ENCODE measurements at places on chromosomes 7 and 10.
A peak's percentile ranks its signal among the peaks of the same experiment; 100 is the strongest.

GRCh38 chr10:73997461-73997786 lies 492 bp upstream of the VCL start:
- DNase-seq, result no peak

DNA sequence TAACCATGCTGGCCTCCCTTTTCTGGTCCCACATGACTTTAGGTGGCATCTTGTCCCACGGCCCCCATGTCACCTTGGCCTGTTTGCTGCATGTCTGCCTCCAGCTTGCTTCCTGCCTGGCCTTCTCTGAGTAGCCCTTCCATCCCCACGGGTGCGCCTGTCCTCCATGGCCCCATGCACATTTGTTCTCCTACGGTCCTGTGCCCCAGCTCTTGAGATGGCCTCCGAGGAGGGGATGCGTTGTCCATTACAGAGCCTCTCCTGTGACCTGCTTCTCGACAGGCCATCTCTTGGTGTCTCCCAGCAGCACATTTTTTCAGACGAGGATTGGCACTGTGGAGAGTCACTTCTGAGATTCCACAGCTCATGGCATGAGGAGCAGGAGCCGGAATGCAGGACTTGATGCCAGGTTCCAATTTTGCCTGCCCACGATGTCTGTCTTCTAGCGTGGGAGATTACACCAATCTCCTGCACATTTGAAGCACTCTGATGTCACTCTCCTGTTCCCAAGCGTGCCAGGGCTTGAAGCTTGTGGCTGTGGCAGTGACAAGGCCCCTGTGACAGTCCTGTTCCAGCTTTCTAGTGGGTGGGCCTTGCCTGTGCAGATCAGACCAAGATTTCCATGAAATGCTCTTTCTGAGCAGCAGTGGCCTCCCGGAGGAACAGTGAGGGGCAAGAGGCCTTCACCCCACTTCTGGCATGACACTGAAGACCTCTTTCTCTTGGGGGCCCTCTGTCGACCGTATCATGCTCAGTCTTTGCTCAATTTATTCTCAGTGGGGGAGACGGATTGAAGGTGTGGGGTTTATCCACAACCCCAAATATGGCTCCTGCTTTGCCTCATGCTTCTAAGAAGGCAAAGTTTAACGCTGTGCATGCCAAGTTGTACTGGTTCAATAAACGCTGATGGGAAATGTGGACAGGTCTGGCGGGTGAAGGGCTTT lies 13.4 kb downstream of the WDFY4 start:
- no peak for DNase-seq

DNA sequence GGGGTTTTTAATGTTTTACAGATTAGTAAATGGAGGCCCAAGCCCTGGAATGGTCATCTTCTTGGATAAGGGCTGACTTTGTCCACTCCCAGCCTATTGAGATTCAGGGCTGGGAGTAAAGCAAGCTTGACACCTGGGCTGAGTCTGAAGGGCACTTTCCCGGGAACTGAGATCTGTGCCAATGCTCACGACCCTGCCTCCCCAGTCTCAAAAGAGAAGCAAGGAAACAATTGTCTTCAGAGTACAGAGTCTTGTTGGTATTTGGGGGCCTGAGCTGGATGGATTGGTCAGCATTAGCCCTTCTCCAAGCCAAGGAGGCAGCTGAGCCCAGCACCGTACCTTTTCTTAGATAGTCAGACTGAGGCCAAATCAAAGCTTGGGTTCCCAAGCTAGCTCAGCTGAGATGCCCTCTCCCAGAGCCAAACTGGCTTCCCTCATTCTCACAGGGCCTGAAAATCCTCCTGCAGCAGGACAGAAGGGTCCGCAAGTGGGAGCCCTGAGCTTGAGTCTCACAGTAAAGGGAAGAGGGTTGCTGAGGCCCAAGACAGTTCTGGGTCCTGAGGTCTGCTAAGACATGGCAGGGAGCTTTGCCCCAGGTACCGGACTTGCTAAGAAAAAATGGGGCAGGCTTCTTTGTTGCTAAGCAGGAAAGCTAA lies 3.7 kb downstream of the DDIT4 start:
- no peak for DNase-seq

- DNase-seq, result no peak
These were observed 312.7 kb upstream of the IGFBP3 start for GRCh38 chr7:46233585-46234329.

DNA sequence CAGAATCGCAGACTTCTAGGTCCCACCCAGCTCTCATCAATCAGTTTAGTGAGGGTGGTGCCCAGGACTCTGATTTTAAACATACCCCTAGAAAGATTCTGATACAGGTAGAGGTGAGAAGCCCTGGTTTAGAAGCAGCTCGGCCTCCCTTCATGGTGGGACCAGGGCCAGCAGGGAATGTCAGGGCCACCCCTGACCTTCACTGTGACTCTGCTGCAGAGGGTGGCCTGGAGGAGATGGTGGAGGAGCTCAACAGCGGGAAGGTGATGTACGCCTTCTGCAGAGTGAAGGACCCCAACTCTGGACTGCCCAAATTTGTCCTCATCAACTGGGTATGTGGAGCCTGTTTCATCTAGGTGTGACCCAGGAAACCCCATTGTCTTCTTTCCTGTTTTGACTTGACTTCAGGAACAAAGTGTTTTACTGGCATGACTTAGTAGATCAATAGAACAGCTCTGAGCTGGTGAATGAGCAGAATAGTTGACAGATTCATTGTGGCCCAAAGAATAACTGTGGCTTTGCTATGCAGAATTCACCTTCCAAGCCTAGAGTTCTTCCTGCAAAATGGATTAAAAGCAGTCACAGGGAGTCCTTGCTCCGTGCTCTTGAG lies 7.2 kb downstream of the DBNL start:
- DNase-seq, result peak; percentile 2

GRCh38 chr10:70121281-70121949 lies 11.2 kb downstream of the AIFM2 start:
- no peak for DNase-seq

DNA sequence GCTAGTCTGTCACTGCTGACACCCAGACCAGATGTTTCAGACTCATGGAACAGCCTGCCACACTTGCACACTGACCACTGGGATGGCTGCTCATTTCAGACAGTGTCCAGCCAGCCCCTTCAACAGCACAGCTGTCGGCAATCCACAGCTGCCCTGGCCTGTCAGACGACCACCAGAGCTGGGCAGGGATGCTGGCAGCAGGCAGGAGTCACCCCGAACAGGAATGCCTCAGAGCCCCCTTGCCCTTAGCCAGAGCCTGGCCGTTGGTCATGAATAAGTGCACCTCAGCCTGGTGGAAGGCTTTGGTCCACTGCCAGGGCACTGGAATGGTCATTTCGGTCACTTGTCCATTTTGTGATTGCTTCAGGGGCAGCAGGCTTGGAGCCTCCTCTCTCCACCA lies 149.6 kb upstream of the TCERG1L start:
- DNase-seq, result no peak

DNA sequence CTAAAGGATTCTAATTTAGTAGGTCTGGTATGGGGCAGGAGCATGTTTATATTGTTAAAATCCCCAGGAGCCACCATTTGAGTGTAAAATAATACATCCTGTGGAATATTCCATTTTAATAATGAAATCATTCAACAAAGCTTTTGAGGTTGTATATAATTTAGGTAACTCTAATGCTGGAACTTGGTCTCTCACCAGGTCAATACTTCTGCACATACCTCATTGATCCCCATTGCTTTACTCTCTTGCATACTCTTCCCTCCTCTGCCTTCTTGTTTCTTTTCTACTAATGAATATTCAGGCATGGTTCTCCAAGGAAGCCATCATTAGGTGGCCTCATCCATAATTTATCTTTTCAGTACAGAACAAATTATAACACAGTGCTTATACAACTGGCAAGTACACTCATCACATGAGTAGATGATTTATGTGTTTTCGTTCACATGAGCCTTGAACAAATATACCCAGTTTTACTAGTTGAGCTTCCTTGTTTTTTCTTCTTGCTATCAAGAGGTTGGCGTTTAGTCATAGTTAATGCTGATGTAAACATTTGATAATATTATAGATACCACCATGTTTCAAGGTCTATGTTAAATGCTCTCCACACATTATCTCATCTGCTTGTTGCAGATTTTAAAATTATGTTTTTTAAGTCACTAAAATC lies 7.2 kb downstream of the PALS2 start:
- no peak for DNase-seq

DNA sequence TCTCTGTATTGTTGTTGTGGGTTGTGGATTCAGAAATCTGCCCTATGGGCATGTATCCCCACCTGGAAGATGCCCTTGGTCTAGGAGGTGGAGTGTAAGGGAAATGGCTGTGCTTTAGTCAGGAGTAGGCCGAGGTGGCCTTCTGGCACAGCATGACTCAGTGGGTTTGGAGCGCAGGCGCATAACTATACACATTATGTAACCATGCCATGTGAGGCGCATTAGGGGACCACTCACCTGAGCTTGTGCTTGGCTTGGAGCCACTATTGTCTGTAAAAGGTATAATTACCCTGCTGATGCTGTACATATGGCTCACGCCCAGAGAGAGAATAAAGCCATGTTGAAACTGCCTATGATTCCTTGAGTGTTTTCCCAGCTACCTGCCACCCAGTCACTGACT lies 20.6 kb upstream of the ADAMTS14 start:
- peak; percentile 44 for DNase-seq

DNA sequence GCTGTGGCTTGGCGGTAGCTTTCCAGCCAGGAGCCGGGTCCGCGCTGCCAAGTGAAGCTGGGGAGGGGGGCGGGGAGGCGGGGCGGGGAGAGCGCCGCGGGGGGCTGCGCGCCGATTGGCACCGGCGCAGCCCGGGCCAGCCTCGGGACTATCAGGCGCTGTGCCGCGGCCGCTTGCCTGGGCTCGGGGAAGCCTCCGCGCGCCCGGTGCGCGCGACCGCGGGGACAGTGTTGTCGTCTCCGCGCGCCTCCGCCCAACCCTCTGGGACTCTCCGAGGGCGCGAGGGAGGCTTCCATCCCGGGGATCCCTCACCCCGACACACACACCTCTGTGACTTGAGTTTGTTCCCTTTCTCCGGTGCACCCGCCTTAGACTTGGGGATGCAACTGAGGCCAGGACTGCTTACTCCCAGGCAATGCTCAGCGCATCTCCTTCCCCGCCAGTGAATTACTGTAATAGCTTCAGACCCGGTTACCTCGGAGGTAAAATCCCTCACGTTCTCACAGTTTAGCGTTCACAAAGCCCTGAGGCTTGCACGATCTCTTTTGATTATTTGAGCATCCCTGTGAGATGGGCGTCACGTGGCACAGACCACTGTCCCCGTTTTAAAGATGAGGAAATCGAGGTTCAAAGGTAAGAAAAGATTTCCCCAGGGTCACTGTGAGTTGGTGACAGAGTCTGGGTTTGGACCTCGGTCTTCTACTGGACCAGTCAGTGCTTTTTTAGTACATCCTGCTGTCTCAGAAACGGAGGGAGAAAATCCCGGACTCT lies at the start of gene NKX1-2:
Gene NKX1-2, minus strand, starts transcription at position 24 of the 771 bp plus-strand sequence. CDS start 92 bp downstream, outside the sequence.
- peak; percentile 49 for DNase-seq

- no peak for DNase-seq
These were observed 234.0 kb downstream of the SNX10 start for GRCh38 chr7:26525398-26526264.

GRCh38 chr10:114245121-114245791 lies 6.2 kb downstream of the VWA2 start:
- DNase-seq, result no peak

DNA sequence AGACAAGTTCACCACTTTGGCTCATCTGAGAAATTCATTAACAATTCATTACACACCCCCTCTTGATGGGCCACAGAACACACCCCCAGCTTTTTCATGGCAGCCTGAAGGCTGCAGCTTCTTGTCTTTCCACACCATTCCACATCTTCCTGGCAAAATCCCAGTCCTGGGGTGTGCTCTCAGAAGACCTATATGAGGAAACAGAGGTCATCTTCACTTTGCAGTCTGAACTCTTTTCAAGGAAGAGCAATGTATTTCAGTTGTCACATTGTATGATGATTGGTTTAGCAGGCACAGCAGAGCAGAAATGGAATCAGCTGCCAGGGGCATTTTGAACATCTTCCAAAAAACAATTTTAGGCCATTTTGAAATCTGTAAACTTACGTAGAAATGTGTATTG lies 7.8 kb upstream of the LRRC27 start:
- DNase-seq, result no peak

DNA sequence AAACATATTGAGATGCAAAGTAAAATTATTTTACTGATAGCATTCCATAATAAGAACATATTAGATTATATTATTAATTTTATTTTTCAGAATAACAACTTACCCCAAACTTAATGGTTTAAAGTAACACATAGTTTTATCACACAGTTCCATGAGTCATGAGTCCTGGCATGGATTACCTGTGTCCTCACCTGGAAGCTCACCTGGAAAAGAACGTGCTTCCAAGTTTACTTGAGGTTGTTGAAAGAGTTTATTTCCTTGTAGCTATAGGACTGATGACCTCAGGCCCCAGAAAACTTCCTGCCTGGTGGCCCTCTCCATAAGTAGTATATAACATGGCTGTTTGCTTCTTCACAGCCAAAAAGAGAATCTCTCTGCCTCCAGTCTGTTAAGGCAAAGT lies 254.6 kb downstream of the TFEC start:
- no peak for DNase-seq

GRCh38 chr10:73991203-73991883 lies 6.6 kb upstream of the VCL start:
- no peak for DNase-seq

DNA sequence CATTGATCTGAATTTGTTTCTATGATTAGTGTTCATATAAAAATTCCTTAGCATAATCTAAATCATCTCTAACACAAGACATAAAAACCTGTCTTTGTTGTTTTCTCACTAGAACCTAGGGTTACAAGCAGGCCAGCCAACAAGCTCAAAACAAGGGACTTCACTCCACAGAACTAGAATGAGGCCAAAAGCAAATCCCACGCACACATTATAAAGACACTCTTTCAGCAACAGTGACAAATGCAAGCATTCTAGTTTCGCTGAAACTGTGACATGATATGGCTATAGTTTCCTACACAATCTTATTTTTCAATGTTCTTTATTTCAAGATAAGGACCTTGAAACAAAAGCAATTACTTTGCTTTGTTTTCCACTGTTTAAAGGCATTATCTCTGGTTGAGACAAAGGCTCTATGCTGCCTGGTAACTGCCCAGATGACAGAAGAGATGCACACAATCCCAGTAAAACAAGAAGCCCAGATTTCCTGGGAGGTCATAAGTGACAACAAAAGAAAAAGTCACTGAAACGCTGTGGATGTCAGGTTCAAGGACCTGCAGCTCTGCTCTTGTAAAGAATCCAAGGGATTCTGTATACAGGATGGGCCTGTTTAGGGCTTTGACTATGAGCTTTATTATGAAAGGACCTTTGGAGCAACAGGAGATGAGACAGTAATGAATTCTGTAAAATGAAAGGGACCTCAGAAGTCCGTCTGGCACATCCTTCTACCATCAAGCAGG lies 105.3 kb downstream of the SORCS1 start:
- no peak for DNase-seq

DNA sequence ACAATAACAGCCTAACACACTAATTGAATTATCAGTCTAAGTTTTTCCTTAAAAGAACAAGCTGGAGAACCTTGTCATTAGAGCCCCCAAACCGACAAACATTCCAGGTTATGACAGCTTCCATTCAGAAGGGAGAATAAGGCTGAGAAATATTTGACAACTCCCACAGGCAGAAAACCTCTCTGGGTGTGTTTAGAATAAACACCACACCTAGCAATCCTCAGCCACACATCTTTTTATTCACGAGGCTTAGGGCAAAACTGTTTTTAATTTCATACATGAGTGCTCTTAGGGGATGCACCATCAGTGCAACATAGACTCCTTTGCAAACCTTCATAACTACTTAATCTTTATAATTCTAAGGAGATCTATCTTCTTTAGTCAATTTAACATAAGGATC lies 24.2 kb downstream of the STN1 start:
- DNase-seq, result no peak
